Daoy (cell line): ENCODE measurements at places on chromosomes 2 and 18. TPM values are rescaled to one million over a fixed set of nuclear protein-coding genes. Genes with fewer than 3 reads are reported as not detected.

The CCDC138 gene
- total RNA-seq, result 28.1 and 31.3 TPM in 2 replicates

The PIAS2 gene
- 15.8 and 17.6 TPM in 2 replicates for total RNA-seq

The INO80C gene
- 3.9 and 5.2 TPM in 2 replicates for total RNA-seq

The TUBB8B gene
- not detected in 2 replicates for total RNA-seq

DNA sequence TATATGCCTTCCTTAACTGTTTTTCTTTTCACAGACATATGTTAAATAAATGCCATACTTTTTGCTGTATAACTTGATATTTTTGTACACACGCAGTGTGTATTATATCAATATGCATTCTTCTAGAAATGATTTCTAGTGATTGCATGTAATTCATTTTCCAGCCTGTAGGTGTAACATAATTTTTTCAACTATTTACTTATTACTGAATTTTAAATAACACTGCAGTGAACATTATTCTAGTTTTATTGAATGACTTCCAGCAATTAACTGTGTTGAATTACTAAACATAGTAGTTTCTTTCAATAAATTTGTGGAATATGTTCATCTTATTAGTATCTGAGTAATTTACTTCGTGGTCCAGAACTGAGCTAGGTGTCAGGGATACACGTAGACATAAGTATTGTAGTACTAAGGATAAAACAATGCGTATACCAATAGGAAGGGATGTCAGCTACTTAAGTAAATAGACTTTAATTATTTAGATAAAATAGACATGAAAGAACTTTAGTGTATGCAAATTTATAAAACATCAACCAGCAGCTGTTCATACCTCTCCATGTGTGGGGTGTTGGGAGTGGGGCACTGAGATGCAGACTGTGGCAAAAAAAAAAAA lies 28.0 kb downstream of the TANC1 start:
- no peak for DNase-seq

- DNase-seq, result peak; percentile 72
These were observed 7.2 kb upstream of the ABCB11 start for GRCh38 chr2:169038338-169038757.

DNA sequence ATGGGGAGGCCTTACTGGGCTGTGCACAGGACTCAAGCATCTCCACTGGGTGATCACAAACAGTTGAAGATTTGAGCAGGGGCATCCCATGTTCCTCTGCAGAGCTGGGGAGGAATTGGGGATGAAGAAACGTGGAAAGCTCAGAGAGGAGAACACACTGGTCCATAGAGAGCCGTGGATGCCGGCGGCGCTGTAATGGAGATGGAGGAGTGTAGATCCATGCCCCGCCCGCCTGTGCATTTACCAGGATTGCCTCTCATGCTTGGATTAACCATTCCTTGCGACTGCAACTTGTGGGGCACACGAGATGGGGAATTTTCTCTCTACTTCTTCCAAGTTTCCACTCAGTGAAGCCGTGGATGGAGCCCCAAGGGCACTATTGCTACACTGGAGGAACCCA lies 115.9 kb downstream of the NCK2 start:
- no peak for DNase-seq

DNA sequence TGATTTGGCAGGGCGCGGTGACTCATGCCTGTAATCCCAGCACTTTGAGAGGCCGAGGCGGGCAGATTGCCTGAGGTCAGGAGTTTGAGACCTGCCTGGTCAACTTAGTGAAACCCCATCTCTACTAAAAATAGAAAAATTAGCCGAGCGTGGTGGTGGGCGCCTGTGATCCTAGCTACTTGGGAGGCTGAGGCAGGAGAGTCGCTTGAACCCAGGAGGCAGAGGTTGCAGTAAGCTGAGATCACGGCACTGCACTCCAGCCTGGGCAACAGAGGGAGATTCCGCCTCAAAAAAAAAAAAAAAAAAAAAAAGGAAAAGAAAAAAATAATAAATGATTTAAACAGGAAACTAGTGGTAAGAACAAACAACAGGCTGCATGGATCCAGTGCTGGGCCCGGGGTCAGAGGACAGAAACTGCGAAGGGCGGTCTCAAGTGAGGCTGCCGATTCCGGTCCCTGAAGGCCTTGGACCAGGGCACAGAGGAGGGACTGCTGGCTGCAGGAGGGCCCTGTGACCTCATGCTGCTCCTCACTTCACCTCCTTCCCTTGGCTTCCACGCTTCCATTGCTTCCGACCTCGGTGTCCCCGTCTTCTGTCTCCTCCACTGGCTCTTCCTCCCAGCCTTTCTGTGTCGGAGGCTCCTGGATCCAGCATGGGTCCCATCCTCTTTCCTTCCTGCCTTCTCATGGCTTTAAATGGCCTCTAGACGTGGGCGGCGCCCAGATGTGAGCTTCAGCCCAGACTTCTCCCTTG lies 2.1 kb upstream of the GRHL1 start:
- no peak for DNase-seq

DNA sequence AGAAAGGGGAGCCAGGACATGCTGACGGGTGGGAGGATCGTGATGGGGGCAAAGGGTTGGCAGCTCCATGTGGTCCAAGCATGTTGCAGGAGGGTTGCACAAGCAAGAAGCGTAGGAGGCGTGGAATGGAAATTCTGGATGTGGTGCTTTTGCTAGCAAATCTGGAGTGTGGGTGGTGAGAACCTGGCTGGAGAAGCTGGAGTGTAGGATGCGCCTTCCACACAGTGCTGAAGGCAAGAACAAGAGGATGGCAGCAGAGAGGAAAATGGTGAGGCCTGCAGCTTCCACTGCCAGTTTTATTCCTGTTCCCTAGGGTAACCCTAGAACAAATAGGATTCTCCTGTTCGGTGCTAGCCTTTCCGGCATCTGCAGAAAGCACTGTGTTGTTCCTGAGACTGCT lies 22.4 kb downstream of the CREG2 start:
- DNase-seq, result no peak

DNA sequence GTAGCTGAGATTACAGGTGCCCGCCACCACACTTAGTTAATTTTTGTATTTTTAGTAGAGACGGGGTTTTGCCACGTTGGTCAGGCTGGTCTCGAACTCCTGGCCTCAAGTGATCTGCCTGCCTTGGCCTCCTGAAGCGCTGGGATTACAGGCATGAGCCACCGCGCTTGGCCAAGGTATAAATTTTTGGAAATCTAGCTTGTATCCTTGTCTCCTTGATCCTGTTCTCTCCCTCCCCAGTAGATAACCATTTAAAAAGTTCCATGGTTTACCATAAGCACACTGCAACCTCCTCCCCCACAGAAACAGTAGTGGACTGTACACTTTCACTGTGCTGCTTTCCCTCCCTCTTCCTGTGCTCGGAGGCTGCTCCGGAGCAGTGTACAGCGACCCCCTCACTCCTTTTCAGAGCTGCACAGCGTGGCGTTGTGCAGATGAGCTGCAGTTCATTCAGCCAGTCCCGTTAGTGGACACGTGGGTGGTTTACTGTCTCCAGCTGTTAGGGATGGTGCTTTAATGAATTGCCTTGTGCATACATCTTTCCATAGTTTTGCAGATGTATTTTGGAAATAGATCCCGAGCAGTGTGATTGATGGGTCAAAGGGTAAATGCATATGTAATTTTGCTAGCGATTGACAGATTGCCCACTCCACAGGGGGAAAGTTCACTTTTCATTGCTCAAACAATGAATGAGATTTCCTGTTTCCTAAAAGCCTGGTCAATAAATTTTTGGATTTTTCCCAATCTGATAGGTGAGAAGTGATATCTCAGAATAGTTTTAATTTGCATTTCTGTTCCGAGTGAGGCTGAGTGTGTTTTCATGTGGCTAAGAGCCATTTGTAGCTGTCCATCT lies 14.8 kb downstream of the ASB1 start:
- no peak for DNase-seq

DNA sequence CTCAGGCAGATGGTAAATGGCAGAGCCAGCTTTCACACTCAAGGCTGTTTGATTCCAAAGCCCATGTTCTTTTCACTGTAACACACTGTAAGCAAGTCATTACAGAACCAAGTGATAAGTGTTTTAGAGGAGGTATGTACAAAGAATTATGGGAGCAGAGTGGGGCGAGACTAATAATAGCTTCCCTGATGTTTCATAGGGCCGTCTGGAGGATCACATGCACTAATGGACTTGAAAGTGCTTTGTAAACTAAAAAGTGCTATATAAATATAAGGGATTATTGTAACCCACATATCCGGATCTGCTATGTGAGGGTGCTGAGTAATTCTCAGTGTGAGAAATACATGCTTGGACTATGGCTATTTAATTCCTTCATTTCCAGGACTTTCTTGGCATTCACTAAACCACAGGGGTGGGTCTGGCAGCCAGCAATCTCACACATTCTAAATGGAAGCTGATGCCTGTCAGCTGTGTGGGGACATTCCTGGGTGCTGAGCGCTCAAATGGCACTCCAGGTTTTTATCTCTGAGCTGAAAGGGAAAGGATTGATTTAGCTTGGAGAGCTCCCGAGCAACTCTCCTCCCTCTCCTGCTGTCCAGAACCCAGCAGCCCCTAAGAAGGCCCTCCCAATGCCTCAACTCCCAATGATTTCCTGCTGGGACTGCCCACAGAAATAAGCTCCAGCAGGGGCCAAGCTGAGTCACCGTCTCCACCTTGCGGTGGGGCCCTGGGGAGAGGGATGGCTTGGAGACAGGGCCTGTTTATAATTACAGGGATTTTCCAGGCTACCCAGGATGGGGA lies 222.8 kb downstream of the SOX11 start:
- DNase-seq, result peak; percentile 87

DNA sequence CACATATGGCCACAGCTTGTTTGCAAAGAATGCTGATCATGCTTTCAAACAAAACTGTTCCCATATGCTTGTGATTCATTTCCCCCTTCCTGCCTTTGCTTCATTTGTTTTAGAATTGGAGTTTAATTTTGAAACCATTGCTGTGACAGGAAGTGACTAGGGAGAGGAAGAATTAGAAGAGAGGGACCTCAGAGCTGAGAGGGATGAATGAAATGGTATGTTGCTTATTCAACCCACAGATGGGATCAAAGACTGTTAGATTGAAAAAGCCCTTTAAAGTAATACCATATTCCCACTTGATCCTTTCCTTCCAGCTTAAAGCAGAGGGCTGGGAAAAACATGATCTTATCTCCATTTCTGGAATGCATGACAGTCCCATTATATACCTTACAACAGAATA lies 106.2 kb upstream of the RNF152 start:
- peak; percentile 59 for DNase-seq

DNA sequence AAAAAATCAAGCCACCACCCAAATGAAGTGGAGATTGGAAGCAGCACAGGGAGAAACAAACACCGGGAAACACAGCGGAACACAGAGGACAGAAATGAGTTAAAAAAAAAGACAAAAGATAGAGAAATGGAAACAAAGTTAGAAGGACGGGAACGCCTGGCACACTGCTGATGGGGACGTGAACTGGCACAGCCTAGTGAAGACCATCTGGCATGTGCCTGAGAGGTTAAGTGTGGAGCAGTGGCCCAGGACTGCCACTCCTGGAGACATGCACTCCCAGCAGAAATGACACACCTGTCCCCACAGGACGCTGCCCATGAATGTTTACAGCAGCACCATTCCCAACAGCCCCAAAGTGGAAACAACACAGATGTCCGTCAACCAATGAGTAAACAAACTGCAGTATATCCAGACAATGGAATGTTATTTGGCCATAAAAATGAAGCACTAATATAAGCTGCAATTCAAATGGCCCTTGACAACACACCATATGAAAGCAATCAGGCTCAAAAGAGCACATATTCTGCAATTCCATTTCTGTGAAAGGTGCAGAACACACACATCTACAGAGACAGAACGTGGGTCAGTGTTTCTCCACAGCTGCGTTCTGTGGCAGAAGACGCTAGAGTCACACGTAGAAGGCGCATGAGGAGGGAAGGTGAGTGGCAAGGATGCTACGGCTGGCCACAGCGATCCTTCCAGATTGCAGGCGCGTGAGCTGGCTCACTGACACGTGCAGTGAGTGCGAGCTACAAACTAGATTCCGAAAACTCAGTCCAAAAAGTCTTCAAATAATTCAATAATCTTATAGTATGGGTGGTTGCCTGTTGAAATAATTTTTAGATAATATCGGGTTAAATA lies 24.6 kb downstream of the THAP4 start:
- DNase-seq, result no peak

DNA sequence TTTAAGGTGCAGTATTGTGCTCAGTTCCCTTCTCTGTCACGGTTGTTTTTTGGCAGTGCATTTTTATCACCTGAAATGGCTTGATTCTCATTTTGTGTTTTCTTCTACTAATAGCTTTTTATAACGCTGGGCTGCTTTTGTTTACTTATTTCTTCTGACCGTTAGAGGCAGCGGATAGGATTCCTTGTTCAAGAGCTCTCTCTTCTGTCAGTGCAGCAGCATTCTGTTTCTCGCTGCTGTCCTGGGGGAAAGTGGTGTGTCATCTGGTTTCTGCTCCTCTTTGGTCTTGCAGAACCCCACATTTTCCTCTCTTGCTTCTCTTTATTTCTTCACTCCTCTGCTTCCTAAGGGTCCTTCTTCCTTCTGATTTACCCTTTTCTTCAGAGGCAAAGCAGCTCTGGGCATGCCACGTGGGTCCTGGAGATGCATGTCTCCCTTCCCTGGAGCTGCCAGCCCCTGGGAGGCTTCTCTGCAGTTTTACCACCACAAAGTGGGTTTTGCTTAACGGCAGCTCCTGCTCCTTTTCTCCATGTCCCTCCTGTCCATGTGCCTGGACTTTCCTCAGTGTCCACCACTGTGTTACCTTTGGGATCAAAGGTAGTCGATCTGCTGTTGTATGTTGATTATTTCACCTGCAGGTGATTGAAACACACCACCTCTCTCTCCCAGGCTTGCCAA lies 47.3 kb upstream of the SNTG2 start:
- no peak for DNase-seq

DNA sequence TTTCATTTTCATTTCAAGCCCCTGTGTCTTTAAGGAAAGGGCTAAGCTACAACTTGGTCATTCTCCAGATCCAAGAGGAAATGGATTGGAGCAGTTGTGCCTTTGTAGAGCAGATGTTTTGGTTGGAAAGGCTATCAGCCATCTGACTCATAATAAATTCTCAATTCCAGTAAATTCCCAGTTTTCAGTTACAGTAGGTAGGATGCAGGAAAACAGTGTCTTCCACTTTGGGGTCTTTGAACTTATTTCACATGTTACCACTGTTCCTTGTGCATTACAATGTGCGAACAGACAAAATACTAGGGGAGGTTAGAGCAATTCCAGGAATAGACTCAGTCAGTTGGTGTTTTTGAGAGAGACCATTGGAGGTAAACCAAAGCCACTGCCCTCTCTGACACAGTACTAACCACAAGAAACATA lies 211.9 kb downstream of the BABAM2 start:
- peak; percentile 70 for DNase-seq
